Calu3 (cell line): ENCODE measurements at places on chromosomes 2 and 18. TPM values are rescaled to one million over a fixed set of nuclear protein-coding genes. Genes with fewer than 3 reads are reported as not detected.

DNA sequence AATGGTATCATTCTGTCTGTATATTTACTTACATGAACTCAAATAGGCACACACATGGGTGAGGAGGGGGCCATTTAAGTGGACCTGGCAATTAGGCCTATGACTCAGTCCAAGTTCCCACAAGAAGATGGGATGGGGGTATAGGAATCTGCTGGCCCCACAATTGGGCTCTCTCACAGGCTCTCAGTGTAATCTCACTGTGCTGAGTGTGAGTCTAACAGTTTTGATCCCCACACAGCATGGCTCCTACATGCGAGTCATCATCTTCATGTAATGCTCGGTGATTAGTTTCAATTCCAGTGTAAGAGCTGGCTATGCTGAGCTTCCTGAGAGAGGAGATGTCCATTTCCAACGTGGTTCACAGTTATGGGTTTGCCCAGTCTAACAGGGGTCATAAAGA lies 114.0 kb downstream of the GATA6 start:
- H3K4me1 ChIP-seq, result peaks cover 70% of the 10 kb centered on the region
- no peak for DNase-seq
- peak overlapping the region; percentile 41 for H3K4me3 ChIP-seq
- H3K27me3 ChIP-seq, result no peaks in the 10 kb centered on the region

GRCh38 chr18:40375837-40376236 lies 1579.2 kb upstream of the PIK3C3 start:
- H3K36me3 ChIP-seq, result no peaks in the 10 kb centered on the region
- no peaks in the 10 kb centered on the region for H3K27me3 ChIP-seq
- no peak overlapping the region for H3K27ac ChIP-seq
- no peak for DNase-seq

GRCh38 chr18:44678725-44679055 lies 2.0 kb upstream of the SETBP1 start:
- H3K4me1 ChIP-seq, result no peaks in the 10 kb centered on the region
- H3K27me3 ChIP-seq, result no peaks in the 10 kb centered on the region
- H3K4me3 ChIP-seq, result peak overlapping the region; percentile 73
- H3K27ac ChIP-seq, result no peak overlapping the region
- peaks cover 27% of the 10 kb centered on the region for H3K36me3 ChIP-seq

Gene C2orf15
- total RNA-seq, result 6.9 and 7.7 TPM in 2 replicates

GRCh38 chr2:16973586-16974286 lies 308.1 kb upstream of the CYRIA start:
- no peaks in the 10 kb centered on the region for H3K27me3 ChIP-seq
- H3K4me3 ChIP-seq, result no peak overlapping the region
- no peak for DNase-seq
- H3K36me3 ChIP-seq, result no peaks in the 10 kb centered on the region
- no peaks in the 10 kb centered on the region for H3K4me1 ChIP-seq

DNA sequence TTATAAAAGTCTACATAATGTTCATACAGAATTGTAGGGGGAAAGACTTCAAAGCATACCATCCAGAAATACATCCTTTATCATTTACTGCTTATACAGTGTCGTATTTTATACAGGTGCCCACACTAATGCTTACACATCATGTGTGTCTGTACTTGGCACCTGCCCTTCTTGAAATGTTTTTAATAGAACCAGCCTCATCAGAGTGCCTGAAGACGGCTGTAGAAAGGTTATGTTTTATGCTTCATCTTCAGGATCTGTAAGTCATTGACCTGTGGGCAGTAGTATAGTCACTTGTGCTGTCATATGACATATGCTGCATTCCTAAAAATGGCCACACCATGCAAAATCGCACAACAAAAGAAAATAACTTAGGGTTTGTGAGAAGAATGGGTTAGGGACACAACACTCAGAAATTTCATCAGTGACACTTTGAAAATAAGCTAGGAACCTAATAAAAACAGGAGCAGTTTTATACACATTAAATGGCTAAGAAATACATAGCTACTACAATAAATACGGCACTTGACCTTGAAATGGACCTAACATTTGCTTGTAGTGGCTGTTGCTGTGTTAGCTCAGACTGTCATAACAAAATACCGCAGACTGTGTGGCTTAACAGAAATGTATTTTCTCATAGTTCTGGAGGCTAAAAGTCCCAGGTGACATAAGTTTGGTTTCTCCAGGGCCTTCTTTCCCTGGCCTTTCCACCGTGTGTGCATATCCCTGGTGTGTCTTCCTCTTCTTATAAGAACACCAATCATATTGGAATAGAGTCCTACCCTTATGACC lies 112.6 kb downstream of the CERS6 start:
- H3K4me1 ChIP-seq, result peaks cover 9% of the 10 kb centered on the region
- H3K36me3 ChIP-seq, result no peaks in the 10 kb centered on the region
- H3K4me3 ChIP-seq, result no peak overlapping the region
- H3K27ac ChIP-seq, result no peak overlapping the region
- no peak for DNase-seq
- H3K27me3 ChIP-seq, result no peaks in the 10 kb centered on the region

Gene PNO1
- total RNA-seq, result 23.6 and 24.3 TPM in 2 replicates

Gene C2orf66
- 0.35 and 0.37 TPM in 2 replicates for total RNA-seq

DNA sequence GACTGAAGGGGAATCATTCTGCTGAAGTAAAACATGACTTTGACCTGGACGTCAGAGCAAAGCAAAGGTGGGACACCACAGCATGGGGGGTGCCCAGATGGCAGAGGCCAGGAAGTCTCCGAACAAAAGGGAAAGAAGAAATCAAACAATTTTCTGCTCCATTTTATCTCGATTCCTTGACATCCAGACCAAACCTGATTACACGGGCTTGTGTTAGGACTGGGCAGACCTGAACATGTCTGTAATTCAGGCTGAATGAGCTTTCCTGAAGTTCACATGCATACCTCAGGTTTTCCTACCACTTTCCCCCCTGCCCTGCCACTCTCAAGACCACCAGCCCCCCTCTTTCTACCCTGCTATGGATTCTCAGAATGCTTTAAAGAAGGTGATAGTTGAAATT lies 44.8 kb upstream of the MEIS1 start:
- DNase-seq, result no peak
- H3K27me3 ChIP-seq, result no peaks in the 10 kb centered on the region
- peaks cover 10% of the 10 kb centered on the region for H3K4me1 ChIP-seq
- H3K4me3 ChIP-seq, result peak overlapping the region; percentile 63
- peaks cover 12% of the 10 kb centered on the region for H3K36me3 ChIP-seq

DNA sequence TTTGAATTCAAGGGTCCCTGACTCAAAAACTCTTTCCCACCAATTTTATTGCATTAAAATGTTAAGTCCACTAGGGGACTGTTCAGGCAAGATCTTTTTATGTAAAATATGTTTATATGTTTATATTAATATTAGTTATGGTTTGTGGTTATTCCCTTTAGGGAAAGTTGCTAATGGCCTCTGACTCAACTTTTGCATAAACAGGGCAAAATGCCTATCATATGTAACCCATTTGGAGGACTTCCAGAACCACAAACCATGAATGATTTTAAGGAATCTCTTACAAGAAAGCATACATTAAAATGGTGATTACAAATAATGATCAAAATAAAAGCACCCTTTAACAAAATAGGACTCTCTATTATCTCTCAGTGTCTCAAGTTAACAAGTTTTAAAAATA lies 1484.5 kb upstream of the ZEB2 start:
- no peaks in the 10 kb centered on the region for H3K27me3 ChIP-seq
- no peak overlapping the region for H3K27ac ChIP-seq
- no peaks in the 10 kb centered on the region for H3K36me3 ChIP-seq

- no peaks in the 10 kb centered on the region for H3K27me3 ChIP-seq
- no peak for DNase-seq
- H3K4me3 ChIP-seq, result no peak overlapping the region
- no peaks in the 10 kb centered on the region for H3K36me3 ChIP-seq
- peaks cover 15% of the 10 kb centered on the region for H3K4me1 ChIP-seq
Measured at GRCh38 chr2:178877874-178878273, 70.7 kb upstream of the TTN start.

GRCh38 chr18:48030616-48031480 lies 100.4 kb upstream of the SMAD2 start:
- H3K4me1 ChIP-seq, result no peaks in the 10 kb centered on the region
- H3K36me3 ChIP-seq, result no peaks in the 10 kb centered on the region
- DNase-seq, result peak; percentile 66
- H3K27ac ChIP-seq, result no peak overlapping the region
- no peak overlapping the region for H3K4me3 ChIP-seq

GRCh38 chr2:158756331-158756730 lies 38.8 kb upstream of the DAPL1 start:
- no peak for DNase-seq
- no peaks in the 10 kb centered on the region for H3K36me3 ChIP-seq
- H3K27me3 ChIP-seq, result peaks cover 32% of the 10 kb centered on the region
- H3K27ac ChIP-seq, result no peak overlapping the region

- H3K4me1 ChIP-seq, result no peaks in the 10 kb centered on the region
- peaks cover 51% of the 10 kb centered on the region for H3K27me3 ChIP-seq
- H3K4me3 ChIP-seq, result no peak overlapping the region
Measured at GRCh38 chr2:128695646-128696220, 377.1 kb upstream of the HS6ST1 start.

GRCh38 chr2:23545811-23546210 lies 160.8 kb downstream of the KLHL29 start:
- no peaks in the 10 kb centered on the region for H3K36me3 ChIP-seq
- no peak overlapping the region for H3K4me3 ChIP-seq
- peaks cover 8% of the 10 kb centered on the region for H3K4me1 ChIP-seq
- no peaks in the 10 kb centered on the region for H3K27me3 ChIP-seq
- H3K27ac ChIP-seq, result no peak overlapping the region
- no peak for DNase-seq

- DNase-seq, result no peak
- no peak overlapping the region for H3K4me3 ChIP-seq
- H3K4me1 ChIP-seq, result no peaks in the 10 kb centered on the region
- no peak overlapping the region for H3K27ac ChIP-seq
- H3K36me3 ChIP-seq, result no peaks in the 10 kb centered on the region
Measured at GRCh38 chr2:173602153-173602795, 247.6 kb downstream of the CDCA7 start.

DNA sequence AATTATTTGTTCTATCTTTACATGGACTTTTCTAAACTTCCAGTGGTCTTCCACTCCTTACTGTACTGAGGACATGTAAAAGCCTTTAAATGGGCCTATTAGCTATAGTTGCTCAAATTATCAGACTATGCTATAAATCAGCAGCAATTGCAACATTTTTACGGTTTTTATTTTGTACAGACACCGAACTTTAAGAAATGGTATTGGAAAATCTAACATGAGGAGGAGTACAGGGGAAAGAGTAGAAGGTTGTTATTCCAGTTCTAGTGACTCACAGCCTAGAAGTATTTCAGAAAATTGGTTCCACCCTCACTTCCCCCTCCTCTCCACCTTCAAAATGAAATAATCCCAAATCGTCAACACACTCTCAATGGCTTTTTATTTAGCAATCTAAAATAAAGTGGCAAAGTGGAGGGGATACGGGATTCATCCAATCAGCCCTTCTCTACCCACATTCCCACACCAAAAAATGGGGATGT lies 1.1 kb downstream of the NCKAP1 start:
- peaks cover 37% of the 10 kb centered on the region for H3K36me3 ChIP-seq
- H3K27me3 ChIP-seq, result no peaks in the 10 kb centered on the region
- peak overlapping the region; percentile 94 for H3K4me3 ChIP-seq
- H3K4me1 ChIP-seq, result peaks cover 49% of the 10 kb centered on the region
- H3K27ac ChIP-seq, result peak overlapping the region; percentile 97

Gene GLI2
- total RNA-seq, result 1.4 and 1.6 TPM in 2 replicates

DNA sequence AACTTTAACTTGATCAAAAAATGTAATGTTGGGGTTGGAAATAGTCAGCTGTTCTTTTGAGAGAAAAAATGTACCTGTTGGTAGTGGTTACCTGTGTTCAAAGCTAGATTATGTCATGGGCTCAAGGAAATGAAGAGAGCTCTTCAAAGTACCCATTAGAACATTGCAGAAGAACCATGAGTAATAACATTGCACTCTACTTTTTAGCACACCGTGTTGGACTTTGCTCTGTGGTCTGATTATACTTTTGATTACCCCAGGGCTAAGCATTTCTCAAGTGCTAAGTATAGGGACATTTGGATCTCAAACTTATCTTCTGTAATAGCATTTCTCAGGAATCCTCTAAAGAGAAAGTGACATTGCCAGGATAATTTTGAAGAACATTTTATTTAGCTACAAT lies 1122.8 kb upstream of the CELF4 start:
- H3K4me1 ChIP-seq, result no peaks in the 10 kb centered on the region
- H3K27me3 ChIP-seq, result no peaks in the 10 kb centered on the region
- DNase-seq, result peak; percentile 3
- H3K4me3 ChIP-seq, result no peak overlapping the region
- H3K27ac ChIP-seq, result no peak overlapping the region
- H3K36me3 ChIP-seq, result no peaks in the 10 kb centered on the region

- H3K27me3 ChIP-seq, result no peaks in the 10 kb centered on the region
- no peaks in the 10 kb centered on the region for H3K4me1 ChIP-seq
- peaks cover 37% of the 10 kb centered on the region for H3K36me3 ChIP-seq
- DNase-seq, result no peak
- H3K4me3 ChIP-seq, result no peak overlapping the region
- no peak overlapping the region for H3K27ac ChIP-seq
Measured at GRCh38 chr18:79741362-79741700, 56.4 kb upstream of the KCNG2 start.

GRCh38 chr2:12436935-12437561 lies 279.7 kb upstream of the TRIB2 start:
- H3K27me3 ChIP-seq, result no peaks in the 10 kb centered on the region
- H3K4me3 ChIP-seq, result no peak overlapping the region
- H3K4me1 ChIP-seq, result no peaks in the 10 kb centered on the region
- no peaks in the 10 kb centered on the region for H3K36me3 ChIP-seq
- no peak overlapping the region for H3K27ac ChIP-seq

DNA sequence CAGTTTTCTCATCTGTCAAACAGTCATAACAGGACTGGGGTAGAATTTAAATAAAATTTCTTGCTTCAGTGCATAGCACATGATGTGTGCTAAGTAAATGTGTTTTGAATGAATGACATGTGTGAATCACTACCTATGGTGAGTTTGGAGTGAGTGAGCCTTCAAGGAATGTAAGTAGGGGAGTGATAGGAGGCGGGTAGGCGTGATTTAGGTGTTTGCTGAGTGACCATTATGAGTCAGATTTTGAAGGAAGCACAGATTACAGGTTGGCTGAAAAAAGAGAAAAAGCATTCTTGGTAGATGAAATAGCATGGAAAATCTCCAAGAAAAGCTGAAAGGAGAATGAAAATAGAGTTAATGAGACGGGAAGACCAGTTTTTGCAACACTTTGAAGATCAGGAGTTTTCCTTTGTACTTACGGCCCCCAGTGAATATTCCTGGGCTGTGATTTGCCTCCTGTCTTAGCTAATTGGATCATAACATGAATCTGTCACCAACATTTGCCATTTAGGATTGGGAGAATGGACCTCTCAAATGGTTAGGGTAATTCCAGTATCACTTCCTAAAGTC lies 136.9 kb upstream of the GATA6 start:
- H3K27me3 ChIP-seq, result no peaks in the 10 kb centered on the region
- DNase-seq, result peak; percentile 70
- peaks cover 10% of the 10 kb centered on the region for H3K36me3 ChIP-seq
- H3K4me1 ChIP-seq, result peaks cover 23% of the 10 kb centered on the region

Gene ALPI
- not detected in 2 replicates for total RNA-seq

- DNase-seq, result peak; percentile 52
- peak overlapping the region; percentile 13 for H3K4me3 ChIP-seq
- no peaks in the 10 kb centered on the region for H3K36me3 ChIP-seq
- H3K27ac ChIP-seq, result peak overlapping the region; percentile 60
- H3K27me3 ChIP-seq, result no peaks in the 10 kb centered on the region
- H3K4me1 ChIP-seq, result peaks cover 65% of the 10 kb centered on the region
Measured at GRCh38 chr2:152485954-152486736, 151.2 kb downstream of the FMNL2 start.
